ENCODE measurements at places on chromosomes 16 and 17.

DNA sequence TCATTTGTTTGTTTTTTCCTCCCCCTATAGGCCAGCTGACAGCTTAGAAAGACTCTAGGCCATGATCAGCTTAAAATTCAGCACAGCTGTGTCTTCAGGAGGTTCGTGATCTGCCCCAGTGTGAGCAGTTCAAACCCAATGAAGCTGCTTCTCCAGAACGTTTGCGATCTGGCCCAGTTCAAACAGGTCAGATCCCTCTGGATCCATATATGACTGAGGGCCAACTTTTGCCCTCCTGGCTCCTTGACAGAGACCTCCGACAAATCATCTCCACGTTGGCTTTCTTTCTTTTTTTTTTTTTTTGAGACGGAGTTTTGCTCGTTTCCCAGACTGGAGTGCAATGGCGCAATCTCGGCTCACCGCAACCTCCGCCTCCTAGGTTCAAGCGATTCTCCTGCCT lies 50.2 kb upstream of the ATF7IP2 start:
- no peak for DNase-seq

GRCh38 chr17:48711128-48711527 lies 11.2 kb downstream of the PRAC1 start:
- DNase-seq = no peak

DNA sequence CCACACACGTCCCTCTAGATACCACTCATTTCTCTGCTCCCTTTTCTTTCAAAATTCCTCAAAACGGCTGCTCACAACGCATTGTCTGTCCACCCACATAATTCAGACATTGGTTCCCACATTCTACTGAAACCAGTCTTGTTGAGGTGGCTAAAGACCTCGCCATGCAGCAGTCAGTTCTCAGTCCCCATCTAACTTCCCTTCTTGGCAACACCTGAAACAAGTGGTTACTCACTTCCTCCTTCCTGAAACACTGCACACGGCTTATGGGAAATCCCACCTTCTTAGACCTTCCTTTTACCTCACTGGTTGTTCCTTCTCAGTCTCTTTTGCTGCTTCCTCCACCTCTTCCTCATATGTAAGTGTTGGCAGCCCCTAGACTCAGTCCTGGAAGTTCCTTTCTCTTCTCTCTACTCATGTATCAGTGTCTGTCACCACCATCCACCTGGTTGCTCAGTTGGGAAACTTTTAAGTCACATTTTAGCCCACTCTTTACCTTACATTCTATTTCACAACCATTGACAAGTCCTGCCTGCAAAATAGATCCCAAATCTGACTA lies 277.1 kb downstream of the CEP112 start:
- DNase-seq = no peak

DNA sequence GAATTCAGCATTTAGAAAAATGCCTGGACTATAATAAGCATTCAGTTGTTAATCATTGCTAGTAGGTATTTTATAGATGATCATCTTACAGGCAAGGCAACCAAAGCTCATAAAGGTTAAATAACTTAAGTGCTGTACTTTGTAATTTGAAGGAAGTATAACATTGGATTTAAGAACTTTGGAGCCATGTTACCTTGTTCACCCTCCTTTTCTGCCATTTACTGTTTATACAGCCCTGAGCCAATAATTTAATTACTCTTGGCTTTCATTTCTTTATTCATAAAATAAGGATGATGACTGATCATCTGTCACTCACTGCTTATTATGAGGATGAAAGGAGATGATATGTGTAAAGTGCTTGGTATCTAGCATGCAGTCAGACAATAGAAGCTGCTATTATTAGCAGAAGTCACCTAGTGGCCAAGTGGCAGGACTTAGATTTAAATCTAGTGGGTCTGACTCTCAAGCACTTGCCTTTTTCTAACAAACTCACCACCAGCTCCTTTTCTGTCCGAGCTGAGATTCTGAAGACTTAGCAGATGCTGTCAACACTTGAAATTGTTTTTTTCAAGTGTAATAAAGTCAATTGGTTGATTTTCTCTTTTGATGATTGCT lies 18.3 kb upstream of the DDX52 start:
- no peak for DNase-seq

DNA sequence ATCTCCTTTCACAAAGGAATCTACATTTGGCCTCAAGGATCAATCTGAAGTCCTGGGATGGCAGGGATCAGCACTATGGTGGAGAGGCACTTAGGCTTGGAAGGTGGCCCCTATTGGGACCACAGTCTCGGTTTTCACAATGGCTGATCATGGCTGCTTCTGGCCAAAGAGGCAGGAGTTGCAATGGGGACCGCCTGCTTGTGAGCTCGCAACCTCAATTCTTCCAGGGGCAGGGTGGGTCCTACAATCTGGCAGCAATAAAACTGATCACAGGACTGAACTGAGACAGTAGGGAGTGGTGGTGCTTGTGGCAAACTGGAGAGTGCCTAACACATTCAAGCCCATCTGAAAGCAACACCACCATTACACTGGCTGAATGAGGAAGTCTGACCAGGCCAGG lies 83.1 kb downstream of the NETO2 start:
- DNase-seq = no peak

GRCh38 chr16:86354641-86355513 lies 155.4 kb upstream of the FOXF1 start:
- DNase-seq = peak; percentile 46

GRCh38 chr16:89357055-89357816 lies 133.1 kb downstream of the ANKRD11 start:
- peak; percentile 86 for DNase-seq

- DNase-seq = peak; percentile 13
Observed at GRCh38 chr16:9225527-9226316, 134.3 kb downstream of the HAPSTR1 start.

GRCh38 chr17:70096861-70097260 lies 21.8 kb downstream of the KCNJ16 start:
- no peak for DNase-seq

DNA sequence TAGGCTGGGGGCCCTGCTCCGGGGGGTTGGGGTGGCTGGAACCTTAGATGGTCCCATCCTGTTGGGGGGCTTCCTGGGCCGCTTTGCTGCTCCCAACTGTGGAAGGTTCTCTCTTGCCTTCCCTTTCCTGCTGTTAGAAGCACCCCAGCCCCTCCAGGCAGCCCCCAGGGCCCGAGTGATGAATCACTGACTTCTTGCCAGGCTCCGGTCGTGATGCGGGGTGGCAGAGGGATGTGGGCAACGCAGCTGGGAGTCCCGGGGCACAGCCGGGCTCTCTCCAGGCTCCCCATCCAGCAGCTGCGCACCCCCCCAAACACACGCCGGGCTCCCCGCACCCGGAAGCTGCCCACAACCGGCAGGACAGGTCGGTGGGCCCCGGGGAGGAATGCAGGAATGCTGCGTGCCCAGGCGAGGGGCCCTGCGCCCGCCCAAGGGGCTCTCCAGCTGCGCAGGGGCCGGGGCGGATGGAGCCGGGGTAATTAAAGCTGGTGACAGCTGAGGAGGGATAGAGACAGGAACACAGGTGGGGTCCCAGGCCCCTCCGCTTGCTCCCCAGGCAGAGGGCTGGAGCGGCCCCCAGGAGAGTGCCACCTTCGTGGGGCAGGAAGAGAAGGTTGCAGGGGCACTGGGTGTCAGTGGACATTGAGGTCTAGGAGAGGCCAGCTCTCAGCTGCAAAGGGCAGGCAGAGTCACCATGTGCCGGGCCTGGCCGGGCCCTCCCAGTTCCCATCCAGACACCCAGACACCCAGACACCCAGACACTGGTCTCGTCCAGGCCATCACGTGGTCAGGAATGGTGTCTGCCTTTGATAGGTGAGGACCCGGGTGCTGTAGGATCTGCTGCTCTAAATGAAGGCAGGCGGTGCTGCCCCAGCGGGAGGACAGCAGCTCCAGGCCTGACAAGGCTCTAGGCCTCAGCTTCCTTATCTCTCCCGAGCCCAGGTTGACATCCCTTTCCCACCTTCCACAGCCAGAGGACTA lies 15.0 kb upstream of the SLC38A10 start:
- DNase-seq = peak; percentile 92

DNA sequence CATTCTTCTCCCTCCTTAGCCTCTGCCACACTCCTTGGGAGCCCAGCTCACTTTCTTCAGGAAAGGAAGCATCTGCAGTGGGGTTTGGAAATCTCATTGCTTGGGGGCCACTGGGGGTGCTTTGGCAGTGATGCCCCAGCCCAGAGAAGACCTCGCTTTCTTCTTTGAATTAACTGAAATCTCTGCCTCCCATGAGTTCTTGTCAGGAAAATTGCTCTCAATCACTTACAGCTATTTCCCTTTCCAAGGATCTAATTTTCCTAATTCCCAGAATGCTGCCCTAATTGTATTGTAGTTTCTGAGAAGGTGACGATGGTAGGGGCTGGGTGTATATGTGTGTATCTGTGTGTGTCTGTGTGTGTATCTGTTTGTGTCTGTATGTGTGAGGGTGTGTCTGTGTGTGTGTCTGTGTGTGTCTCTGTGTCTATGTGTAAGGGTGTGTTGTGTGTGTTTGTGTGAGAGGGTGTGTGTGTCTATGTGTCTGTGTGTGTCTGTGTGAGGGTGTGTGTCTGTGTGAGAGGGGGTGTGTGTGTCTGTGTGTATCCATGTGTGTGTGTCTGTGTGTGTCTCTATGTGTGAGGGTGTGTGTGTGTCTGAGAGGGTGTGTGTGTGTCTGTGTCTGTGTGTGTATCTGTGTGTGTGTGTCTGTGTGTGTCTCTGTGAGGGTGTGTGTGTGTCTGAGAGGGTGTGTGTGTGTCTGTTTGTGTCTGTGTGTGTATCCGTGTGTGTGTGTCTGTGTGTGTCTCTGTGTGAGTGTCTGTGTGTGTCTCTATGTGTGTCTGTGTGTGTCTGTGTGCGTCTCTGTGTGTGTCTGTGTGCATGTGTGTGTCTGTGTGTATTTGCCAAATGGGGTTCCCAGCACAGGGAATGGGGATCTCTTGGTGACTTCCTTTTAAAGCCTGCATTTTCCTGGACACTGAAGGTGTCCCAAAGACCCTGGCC lies 83.5 kb upstream of the DNAJA2 start:
- no peak for DNase-seq

DNA sequence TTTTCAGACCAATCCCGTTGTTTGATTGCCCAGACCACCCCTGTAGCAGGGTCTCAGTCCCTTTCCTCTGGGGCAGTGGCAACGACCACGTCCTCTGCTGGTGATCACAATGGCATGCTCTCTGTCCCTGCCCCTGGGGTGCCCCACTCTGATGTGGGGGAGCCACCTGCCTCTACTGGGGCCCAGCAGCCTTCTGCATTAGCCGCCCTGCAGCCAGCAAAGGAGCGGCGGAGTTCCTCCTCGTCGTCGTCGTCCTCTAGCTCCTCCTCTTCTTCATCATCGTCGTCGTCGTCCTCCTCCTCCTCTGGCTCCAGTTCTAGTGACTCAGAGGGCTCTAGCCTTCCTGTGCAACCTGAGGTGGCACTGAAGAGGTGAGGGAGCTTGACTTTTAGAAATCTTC lies 9.2 kb downstream of the ELOB start:
- no peak for DNase-seq

DNA sequence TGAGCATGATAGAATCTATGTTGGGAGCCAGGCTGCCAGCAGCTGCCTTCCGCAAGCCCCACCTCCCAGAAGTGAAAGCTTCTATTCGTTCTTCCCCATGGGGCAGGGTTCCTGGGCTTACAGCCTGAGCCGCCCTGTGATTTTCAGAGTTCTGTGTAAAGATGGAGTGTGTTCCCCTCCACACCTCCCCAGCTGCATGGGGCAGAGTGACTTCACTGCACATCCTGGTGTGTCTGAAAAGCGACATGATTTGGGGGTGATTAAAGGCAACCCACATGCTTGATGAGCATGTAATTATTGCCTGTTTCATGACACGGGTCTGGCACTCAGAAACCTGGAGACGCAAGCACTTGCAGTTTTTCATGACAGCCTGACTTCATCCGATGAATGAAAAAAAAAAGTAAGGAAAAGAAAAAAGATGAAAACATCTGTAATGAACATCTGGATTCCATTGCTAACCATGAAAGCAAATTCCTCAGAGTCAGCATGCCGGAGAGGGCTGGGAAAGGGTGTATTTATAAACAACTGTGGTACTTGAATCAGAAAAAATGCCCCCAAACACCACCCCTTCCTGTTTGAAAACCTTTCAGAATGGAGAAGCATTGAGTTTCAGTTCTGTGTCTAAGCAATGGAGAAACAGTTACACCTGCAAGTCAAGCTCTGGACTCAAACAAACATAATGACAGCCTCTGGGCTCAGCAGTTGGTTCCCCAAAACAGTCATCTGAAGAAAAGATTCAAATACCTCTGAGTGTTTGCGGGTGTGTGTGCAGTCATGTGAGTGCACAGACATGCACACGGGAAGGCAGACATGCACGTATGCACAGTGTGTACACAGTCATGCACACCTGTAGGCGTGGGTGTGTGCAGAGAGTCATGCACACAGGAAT lies 266.0 kb downstream of the ENGASE start:
- DNase-seq = no peak

- DNase-seq = no peak
Observed at GRCh38 chr16:10961231-10961630, 16.9 kb downstream of the CLEC16A start.

GRCh38 chr17:67011527-67012175 lies 32.7 kb upstream of the CACNG1 start:
- peak; percentile 17 for DNase-seq

DNA sequence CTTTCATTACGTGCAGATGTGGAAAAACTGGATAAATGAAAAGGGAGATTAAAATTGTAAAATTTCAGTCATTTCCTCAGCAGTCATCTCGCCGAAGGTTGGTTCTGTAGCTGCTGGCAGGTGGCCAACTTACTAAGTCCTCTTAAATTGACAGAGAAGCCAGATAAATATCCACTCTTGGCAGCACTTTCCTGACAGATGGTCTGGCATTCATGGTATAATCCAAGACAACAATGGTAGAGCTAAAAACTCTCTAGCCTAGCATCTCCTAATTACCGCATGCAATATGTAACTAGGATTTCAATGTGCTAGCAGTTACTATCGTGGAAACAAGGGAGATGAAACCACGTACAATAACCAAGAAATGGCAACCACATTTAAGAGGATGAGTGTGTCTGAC lies 306.3 kb downstream of the CNTNAP4 start:
- DNase-seq = peak; percentile 10

GRCh38 chr17:7740481-7741001 lies 23.0 kb downstream of the DNAH2 start:
- no peak for DNase-seq

DNA sequence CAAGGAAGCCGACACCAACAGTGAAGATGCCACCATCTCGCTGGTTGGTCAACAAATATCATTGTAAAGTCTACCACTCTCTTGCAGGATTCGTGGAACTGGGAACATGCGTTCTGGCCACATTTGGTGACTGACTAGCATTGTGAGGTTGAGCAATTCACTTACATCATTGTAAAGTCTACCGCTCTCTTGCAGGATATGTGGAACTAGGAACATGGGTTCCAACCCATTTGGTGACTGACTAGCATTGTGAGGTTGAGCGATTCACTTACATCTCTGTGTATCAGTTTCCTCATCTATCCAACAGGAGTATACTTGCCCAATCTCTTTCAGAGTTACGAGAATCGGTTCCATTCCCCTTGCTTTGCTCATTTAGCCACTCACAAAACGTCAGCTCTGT lies 42.6 kb upstream of the RPH3AL start:
- DNase-seq = no peak

DNA sequence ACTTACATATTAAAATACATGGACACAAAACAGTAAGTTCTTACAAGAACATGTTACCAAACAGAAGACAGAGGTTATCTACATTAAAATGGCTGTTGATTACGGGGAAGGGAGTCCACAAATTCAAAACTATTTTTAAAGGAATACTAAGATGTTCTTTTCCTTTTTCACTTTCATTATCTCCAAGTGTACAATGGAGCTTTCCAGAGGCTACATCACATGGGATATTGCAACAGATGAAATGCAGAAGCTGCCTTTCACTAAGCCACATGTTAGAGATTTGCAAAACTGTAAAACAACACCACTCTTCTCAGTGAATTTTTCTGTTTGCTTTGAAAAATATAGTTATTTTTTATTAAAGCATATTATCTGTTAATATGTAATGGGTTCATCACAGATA lies 53.6 kb downstream of the XPO6 start:
- no peak for DNase-seq

All from SJCRH30 (cell line).